ENCODE measurements at places on chromosomes 16 and 17.

DNA sequence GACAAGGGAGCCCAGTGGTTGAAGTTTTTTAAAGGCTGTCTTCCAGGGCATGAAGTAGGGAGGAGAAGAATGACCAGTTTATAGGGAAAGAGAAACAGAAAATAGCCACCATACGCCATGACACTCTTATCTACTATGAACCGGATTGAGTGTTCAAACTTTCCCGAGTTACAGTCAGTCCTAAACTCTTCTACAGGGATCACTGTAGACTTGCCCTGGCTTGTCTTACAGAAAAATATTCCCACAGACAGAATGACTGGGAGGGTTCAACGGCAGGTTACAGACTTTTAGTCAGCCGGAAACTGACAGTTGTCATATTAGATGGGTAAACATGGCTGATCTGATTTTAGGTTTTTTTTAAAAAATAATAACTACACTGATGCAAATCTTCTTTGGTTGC, 662.5 kb upstream of the SOX9 start:
- no peak for DNase-seq

GRCh38 chr16:69939821-69940585, 11.1 kb upstream of the CLEC18A start:
- DNase-seq: no peak

- no peak for DNase-seq
Observed at GRCh38 chr17:43915559-43915958, 8.2 kb upstream of the MPP2 start.

DNA sequence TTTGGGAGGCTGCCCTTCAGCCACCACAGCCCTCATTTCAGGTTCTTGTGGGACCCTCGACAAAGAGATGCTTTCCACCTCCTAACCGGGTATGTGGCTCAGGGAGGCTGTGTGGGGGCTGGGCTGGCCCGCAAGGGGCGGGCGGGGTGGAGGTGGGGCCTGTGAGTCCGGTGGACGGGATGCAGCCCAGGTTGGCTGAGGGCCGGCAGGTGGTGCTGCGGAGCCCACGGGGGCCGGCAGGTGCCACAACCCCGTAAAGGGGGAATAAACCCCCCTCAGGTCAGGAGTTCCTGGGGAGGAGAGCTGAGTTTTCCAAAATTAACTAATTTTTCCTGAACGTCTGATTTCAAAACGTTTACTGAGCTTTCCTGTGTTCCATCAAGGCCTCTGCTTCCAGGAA, 4.9 kb upstream of the CIAO3 start:
- no peak for DNase-seq

- no peak for DNase-seq
Observed at GRCh38 chr17:57968456-57968855, 13.2 kb upstream of the CUEDC1 start.

DNA sequence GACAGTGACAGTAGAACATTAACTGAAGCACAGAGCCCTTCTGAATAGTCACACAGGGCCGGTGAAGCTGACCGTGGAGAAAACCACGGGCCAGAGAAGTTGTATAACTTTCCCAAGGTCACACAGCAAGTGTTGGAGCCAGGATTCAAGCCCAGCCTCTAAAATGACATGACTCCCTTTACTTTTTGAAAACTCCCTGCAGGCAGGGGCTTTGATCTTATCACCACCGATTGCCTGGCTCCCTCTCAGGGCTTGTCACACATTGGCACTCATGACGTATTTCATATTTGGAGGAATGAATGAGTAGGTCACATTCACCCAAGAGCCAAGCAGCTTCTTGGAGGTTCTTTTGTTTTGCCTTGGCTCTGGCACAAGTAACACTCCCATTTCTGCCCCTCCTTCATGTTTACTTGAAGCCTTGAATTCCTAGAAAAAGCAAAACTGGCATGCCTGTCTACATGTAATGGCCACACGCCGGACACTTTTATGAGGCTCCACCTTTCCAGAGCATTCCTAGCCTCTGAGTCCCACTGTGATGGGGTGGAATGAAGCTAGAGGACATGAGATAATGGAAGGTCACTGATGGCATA, 13.3 kb upstream of the RBBP6 start:
- DNase-seq: no peak

- DNase-seq: no peak
Observed at GRCh38 chr16:54346041-54346440, 59.5 kb upstream of the IRX3 start.

DNA sequence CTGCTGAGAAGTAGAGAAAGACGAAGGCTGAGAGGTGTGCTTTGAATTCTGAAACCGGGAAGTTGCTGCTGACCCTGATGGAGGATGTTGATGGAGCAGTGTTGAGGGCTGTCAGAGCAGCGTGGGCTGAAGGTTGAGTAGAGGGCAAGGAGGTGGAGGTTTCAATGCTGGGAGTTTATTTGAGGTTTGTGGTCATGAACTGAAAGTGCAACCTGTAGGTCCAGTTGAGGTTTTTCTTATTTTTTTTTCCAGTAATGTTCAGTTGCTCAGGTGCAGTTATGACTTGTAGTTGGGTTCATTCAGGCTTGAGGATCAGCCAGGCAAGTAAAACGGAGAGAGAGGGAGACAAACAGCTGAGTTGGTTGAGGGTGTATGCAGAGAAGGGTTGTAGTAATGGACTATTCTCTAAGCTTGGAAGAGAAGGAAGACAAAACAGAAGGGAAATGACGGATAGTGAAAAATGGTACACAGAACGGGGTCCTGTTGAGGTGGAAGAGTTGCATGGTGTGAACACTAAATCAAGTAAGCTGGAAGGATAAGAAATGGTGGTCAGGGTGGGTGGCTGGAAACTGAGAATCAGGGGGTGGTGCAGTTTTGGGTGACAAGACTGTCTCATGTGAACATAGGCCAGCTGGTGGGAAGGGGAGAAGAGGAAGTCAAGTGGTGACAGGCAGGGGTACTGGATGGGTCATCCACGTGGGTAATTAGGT, 8.7 kb upstream of the UBE2G1 start:
- DNase-seq: peak; percentile 50

DNA sequence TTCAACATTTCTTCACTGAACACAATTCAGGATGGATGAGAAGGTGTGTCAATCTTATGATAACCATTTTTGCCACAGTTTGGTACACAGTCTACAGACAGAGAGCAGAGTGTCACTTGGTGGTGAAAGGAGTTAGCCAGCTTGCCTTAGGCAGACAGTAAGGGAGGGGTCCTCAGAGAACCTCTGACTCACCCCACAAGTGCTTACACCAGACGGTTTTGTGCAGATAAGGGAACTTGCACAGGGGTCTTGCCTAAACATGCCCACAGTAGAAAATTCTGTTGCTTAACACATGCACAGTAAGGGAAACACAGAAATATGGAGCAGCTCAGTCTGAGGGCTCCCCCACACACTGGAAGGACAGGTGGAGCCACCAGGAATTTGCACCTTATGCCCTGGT, 204.5 kb upstream of the CDH8 start:
- DNase-seq: no peak

- DNase-seq: no peak
Observed at GRCh38 chr16:9351440-9351839, 260.0 kb downstream of the HAPSTR1 start.

- DNase-seq: no peak
Observed at GRCh38 chr17:40558890-40559563, 6.2 kb downstream of the CCR7 start.

- no peak for DNase-seq
Observed at GRCh38 chr16:281660-282255, 1.2 kb upstream of the PDIA2 start.

DNA sequence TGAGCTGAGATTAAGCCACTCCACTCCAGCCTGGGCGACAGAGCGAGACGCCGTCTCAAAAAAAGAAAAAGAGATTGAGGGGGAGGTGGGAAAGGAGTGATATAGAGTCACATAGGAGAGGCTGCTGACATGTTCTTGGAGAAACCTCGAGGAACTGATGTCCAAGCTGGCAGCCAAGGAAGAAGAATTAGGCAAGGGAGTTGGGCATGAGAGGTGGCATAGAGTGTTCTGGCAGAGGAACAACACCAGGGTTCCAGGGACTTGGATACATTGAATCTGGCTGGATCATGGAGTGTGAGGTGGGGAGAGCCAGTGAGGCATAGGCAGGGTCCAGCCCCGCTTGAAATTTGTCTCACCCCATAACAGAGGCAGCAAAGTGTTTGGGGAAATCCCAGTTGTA, 10.7 kb downstream of the CDH3 start:
- DNase-seq: no peak

Measured in stimulated activated CD4-positive, alpha-beta T cell treated with anti-CD3 and anti-CD28 coated beads, TNF-alpha, amount 100 ng/mL, for 48 hours (primary cell).